AG09309 (cell line): ENCODE measurements at places on chromosomes 3 and 15.

DNA sequence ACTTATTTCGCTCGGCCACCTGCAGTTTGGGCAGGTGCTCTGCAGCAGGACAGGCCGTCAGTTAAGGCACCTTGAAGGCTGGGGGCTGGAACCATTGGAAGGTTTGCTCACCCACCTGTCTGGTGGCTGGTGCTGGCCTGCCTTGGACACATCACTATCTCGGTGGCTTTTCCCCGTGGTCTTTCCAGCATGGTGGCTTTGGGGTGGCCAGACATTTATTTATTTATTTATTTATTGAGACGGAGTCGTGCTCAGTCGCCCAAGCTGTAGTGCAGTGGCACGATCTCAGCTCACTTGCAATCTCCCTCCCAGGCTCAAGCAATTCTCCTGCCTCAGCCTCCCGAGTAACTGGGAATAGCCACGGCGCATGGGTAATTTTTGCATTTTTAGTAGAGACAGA, 11.7 kb downstream of the ISG20 start:
- DNase-seq = no peak

DNA sequence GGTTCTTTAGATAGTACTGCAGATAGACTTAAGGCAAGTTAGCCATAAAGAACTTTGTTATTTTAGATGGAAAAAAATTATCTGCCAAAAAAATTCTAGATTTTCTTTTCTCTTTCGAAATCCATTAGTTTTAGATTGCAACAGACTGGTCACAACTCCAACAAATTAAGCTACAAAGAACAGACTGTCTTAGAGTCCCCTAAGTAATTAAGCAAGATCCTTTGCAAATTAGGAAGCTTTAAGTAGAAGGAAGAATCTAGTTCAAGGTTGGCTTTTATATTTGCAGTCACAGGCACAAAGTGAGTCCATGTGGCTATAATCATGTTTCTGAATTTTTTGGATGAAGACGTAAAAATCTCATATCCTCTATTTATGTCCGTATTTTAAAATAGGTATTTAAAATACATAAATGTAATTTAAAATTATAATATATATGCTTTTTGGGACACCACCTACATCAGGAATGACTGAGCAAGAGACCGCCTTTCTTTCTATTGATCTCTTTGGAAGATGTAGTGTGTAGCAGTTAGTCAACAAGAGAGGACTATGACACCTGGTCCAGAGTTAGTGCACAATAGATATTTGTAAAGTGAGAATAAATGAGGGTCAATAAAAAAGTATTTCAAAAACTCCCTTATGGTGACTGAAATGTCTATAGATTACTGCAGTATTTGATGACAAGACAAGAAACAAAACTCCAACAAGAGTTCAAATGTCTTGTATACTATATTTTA, 34.4 kb downstream of the TMEM45A start:
- DNase-seq = no peak

- no peak for DNase-seq
These were observed 14.7 kb upstream of the AGTR1 start for GRCh38 chr3:148682997-148683396.

DNA sequence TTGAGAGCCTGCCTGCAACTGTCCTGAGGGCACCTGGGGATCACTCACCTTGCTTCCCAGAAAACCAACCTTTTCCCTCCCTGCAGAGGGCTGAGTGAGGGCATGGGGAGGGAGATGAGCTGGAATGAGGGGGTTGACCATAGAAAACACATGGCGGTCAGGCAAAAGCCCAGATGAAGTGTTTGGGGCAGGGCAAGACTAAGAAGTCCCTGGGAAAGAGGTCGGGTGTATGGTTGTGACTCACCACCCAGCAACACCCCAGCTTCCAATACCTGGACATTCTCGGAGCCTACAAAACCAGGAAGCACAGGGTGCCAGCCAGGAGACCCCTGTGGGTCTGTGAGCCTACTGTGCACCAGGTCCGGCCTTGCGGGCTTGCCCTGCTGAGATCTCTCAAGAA, 95.3 kb upstream of the ATP2B2 start:
- no peak for DNase-seq

GRCh38 chr3:155079746-155080487, at the start of gene MME:
TSS of gene MME (plus strand) at chr3:155080319. CDS start at chr3:155084168, 3,849 bp downstream.
- DNase-seq = peak; percentile 45

DNA sequence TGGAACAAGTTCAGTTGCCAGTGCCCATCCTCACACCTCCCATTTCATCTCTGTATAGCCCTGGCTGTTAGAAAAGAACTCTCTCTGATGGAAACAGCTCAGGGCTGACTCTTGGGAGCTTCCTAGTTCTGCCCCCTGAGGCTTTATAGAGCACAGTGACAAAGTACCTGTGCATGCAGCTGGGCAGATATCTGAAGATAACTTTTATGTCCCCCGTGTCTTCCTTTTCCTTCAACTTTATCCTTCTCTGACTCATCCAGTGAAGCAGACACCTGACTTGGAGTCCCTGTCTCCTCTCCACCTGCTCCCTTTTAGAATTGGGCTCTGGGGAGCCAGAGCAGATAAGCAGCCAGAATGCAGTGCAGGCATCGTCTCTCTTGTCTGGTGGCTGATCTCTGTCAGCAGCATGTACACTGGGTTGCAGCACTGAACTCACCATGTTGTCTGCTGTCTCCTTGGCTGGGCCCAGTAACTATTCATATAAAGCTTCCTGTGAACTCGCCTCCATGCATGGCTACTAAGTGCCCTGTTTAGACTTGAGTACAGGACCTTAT, 53.9 kb upstream of the PLXNA1 start:
- DNase-seq = no peak

GRCh38 chr3:42066516-42067181, 24.5 kb upstream of the TRAK1 start:
- no peak for DNase-seq
